Pulmonary artery endothelial cell (primary cell): ENCODE measurements at places on chromosomes 4 and X. TPM values are rescaled to one million over a fixed set of nuclear protein-coding genes. Genes with fewer than 3 reads are reported as not detected.

The EREG gene
- not detected in 2 replicates for total RNA-seq

The PIM2 gene
- 5.5 and 6.3 TPM in 2 replicates for total RNA-seq

The MAGIX gene
- 0.59 and 1.2 TPM in 2 replicates for total RNA-seq

The HERC3 gene
- total RNA-seq: 17.4 and 17.6 TPM in 2 replicates

The AREG gene
- total RNA-seq: 0.20 and 0.32 TPM in 2 replicates

The TRIM2 gene
- total RNA-seq: 12.7 and 27.1 TPM in 2 replicates

The MXRA5 gene
- not detected in 2 replicates for total RNA-seq

The ASMT gene
- total RNA-seq: not detected in 2 replicates

The FGF5 gene
- total RNA-seq: 0.32 and 0.53 TPM in 2 replicates

The F8A2 gene
- not detected in 2 replicates for total RNA-seq

The LINC00632 gene
- total RNA-seq: 0.46 and 0.59 TPM in 2 replicates

The EXOC1L gene
- not detected in 2 replicates for total RNA-seq

The CYTL1 gene
- total RNA-seq: 34.6 and 81.9 TPM in 2 replicates

The PROM1 gene
- 0.07 TPM in 1 of 2 replicates, not detected in the other for total RNA-seq

The ZMAT1 gene
- 0.95 and 1.2 TPM in 2 replicates for total RNA-seq

The EGFL6 gene
- total RNA-seq: not detected in 2 replicates

The PABPC1L2A gene
- total RNA-seq: not detected in 2 replicates

The CDS1 gene
- total RNA-seq: under 0.01 TPM in 1 of 2 replicates, not detected in the other

The IBSP gene
- not detected in 2 replicates for total RNA-seq

The CNKSR2 gene
- total RNA-seq: under 0.01 TPM in 1 of 2 replicates, not detected in the other

The ETNPPL gene
- total RNA-seq: 0.07 TPM in 1 of 2 replicates, not detected in the other

The SHISA3 gene
- total RNA-seq: 17.2 and 166 TPM in 2 replicates

The CA5B gene
- total RNA-seq: 1.3 and 3.5 TPM in 2 replicates

The CITED1 gene
- total RNA-seq: 0.07 and 0.13 TPM in 2 replicates

The MEPE gene
- not detected in 2 replicates for total RNA-seq

The MAGEC1 gene
- 0.07 TPM in 1 of 2 replicates, not detected in the other for total RNA-seq

The POU3F4 gene
- total RNA-seq: not detected in 2 replicates

The STK32B gene
- total RNA-seq: 12.4 and 16.8 TPM in 2 replicates

The CTAG2 gene
- total RNA-seq: not detected in 2 replicates

The CLNK gene
- total RNA-seq: not detected in 2 replicates

The GLRA3 gene
- total RNA-seq: not detected in 2 replicates

The SASH3 gene
- not detected in 2 replicates for total RNA-seq

The CENPVL2 gene
- not detected in 2 replicates for total RNA-seq

The IL1RAPL1 gene
- total RNA-seq: 0.92 TPM in 1 of 2 replicates, not detected in the other

The FOXR2 gene
- total RNA-seq: not detected in 2 replicates

The VEGFC gene
- 18.9 and 19.1 TPM in 2 replicates for total RNA-seq

The NEUROG2 gene
- total RNA-seq: not detected in 2 replicates

The L1CAM gene
- 0.11 and 0.13 TPM in 2 replicates for total RNA-seq

The IL2 gene
- total RNA-seq: not detected in 2 replicates

The GPR173 gene
- 2.7 and 3.2 TPM in 2 replicates for total RNA-seq

The STATH gene
- total RNA-seq: not detected in 2 replicates

The ATG4A gene
- 44.1 and 53.2 TPM in 2 replicates for total RNA-seq

The MND1 gene
- total RNA-seq: 2.9 and 6.0 TPM in 2 replicates

The XAGE2 gene
- not detected in 2 replicates for total RNA-seq

The NIPAL1 gene
- total RNA-seq: 0.78 and 1.6 TPM in 2 replicates

The AVPR2 gene
- total RNA-seq: 0.07 TPM in 1 of 2 replicates, not detected in the other

The ARX gene
- total RNA-seq: not detected in 2 replicates

The FDCSP gene
- total RNA-seq: not detected in 2 replicates

The TMEM150C gene
- 4.4 and 6.9 TPM in 2 replicates for total RNA-seq

The STPG2 gene
- 0.07 and 0.14 TPM in 2 replicates for total RNA-seq

The ANKRD50 gene
- 88.4 and 91.9 TPM in 2 replicates for total RNA-seq

The GAGE12H gene
- not detected in 2 replicates for total RNA-seq

The HAND2 gene
- 8.6 and 11.4 TPM in 2 replicates for total RNA-seq

The FRG1 gene
- 24.3 and 26.4 TPM in 2 replicates for total RNA-seq

The PPP4R3C gene
- not detected in 2 replicates for total RNA-seq

The IL9R gene
- 0.07 TPM in 1 of 2 replicates, not detected in the other for total RNA-seq
